ENCODE measurements at places on chromosomes 16 and 17.
A peak's percentile ranks its signal among the peaks of the same experiment; 100 is the strongest.

GRCh38 chr16:73265935-73266334 is 218.0 kb upstream of the ZFHX3 start:
- no peak for DNase-seq

DNA sequence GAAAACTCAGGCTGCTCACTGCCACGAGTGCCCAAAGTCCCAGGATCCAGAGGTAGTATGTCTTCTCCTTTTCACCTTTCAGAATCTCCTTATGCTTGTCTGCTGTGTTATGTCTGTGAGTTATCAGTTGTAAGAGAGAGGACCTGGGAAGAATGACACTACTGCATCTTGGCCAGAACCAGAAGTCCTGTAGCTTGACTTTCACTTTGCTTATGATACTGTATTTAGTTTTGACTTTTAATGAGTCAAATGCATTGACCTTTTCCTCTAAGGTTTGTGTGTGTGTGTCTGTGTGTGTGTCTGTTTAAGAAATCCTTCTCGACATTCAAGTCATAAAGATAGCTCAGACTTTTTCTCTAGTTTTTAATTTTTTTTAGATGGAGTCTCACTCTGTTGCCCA is 43.4 kb downstream of the BMERB1 start:
- DNase-seq, result no peak

DNA sequence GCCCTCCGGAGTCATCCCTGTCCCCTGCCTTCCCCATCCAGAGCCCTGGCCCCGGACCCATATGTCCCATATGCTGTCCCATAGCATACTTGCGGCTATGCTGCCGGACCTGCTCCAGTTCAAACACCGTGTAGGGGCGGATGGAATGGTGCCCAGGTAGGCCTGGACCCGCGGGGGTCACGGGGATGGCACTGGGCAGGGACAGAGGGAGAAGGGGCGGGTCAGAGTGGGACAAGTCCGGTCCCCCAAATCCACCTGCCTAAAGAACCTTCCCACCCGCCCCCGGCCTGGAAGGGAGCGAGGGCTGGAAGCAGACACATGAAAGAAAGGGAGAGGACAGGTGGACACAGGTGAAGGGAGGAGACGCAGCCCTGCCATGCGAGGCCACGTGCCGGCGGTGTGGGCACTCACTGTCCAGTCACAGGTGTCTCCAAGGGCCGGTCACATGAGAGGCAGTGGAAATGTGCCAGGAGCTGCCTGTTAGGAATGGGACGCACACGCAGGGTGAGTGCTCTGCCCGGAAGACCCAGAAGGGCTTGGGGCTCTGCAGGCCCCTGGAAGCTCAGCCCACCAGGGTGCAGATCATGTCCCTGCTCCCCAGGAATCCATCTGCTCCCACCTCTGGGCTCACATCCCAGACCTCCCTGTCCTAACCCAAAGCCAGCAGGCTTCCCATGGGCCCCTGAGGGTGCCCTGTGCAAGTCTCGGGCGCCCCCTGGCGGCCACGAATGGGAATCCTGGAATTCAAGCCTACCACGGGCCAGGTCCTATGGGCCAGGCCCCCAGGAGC is 14.0 kb downstream of the UBALD2 start:
- DNase-seq, result peak; percentile 59

GRCh38 chr17:17941015-17941414 is 31.2 kb downstream of the TOM1L2 start:
- DNase-seq, result no peak

GRCh38 chr16:29912087-29912486 is 11.8 kb downstream of the ASPHD1 start:
- DNase-seq, result no peak

DNA sequence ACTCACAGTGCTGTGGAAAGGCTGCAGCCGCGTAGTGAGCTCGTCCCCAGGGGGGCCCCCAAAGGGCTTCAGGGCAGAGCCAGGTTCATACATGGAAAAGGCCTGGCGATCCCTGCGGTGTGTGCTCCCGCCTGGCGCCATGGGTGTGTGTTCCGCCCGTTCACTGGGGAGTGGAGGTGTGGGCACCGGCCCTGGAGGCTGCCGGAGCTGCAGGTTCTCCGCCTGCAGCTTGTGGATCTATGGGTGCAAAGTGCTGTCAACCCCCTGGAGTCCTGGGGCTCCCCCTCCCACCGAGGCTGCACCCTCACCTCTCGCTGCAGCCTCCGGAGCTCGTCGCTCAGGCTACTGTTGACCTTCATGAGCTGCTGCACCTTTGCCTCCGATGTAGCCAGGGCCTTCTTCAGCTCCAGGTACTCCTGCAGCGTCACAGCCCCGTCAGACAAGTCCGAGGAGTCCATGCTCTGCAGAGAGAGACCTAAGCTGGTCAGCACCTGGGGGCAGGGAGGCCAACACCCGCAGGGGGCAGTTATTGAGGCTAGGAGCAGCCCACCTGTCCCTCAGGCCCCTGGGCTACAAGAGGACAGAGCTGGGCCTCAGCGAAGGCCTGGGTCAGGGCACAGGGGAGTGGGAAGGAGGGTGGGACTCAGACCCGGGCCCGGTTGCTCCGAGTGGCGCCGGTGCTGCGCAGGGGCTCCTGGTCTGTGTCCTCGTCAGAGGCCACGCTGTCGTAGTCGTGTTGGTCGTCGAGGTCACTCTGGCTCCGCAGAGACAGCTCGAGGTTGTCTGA is 7.9 kb downstream of the TP53I13 start:
- DNase-seq, result no peak

GRCh38 chr16:10833271-10833670 is 14.7 kb upstream of the TVP23A start:
- DNase-seq, result no peak

- no peak for DNase-seq
Measured at GRCh38 chr17:34366010-34366409, 3.0 kb upstream of the CCL1 start.

DNA sequence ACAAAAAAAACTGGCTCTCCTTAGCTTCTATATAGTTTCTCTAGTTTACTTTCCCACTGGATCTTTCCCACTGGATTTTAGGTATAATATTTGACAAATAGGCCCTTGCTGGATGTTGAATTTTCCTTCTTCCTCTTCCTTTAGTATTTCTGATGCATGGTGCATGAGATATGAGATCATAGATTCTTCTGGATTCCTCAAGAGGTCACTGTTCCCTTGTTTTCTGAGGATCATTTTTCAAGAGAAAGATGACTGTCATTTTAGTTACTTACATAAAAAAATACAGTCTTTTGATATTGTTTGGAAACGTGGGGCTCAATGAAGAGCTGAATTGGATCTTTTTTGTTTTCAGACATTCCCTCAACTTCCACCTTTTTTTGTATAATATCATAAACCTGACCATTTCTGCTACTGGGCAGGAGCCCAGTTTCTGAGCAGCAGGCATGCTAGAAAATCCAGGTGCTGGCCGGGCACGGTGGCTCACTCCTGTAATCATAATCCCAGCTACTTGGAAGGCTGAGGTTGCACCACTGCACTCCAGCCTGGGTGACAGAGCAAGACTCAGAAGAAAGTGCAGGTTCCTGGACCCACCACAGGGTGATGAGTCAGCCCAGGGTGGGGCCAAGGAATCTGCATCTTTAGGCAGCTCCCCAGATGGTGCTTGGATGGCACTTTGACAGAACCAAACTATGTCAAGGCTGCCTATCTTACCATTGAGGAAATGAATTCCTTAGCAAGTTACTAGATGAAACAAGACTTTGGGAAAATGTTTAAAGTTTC is 70.3 kb downstream of the SDR42E1 start:
- DNase-seq, result no peak
